ENCODE measurements at places on chromosomes 11 and 22.

DNA sequence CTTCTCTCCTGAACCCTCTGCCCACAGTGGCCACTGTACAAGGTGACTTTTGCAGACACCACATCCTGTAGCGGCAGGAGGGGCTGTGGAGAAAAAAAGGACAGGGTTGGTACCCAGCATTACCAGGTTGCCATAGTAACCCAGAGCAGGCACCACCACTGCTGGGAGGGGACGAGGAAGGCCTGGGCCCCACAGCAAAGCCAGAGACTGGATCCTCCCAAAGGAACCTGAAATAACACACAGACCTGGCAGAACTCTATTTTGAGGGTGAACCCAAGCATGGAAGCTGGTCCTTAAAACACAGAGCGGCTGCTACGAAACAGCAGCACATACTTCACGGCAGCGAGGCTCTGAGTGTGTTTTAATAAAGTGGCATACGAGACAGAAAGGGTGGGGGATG lies 380.6 kb downstream of the CTTN start:
- no peak for DNase-seq

GRCh38 chr11:90803831-90804230 lies 581.0 kb upstream of the CHORDC1 start:
- DNase-seq = no peak

GRCh38 chr22:24553597-24554312 lies 1.2 kb downstream of the GUCD1 start:
- no peak for DNase-seq

GRCh38 chr11:119489087-119489486 lies 66.1 kb upstream of the THY1 start:
- DNase-seq = no peak

DNA sequence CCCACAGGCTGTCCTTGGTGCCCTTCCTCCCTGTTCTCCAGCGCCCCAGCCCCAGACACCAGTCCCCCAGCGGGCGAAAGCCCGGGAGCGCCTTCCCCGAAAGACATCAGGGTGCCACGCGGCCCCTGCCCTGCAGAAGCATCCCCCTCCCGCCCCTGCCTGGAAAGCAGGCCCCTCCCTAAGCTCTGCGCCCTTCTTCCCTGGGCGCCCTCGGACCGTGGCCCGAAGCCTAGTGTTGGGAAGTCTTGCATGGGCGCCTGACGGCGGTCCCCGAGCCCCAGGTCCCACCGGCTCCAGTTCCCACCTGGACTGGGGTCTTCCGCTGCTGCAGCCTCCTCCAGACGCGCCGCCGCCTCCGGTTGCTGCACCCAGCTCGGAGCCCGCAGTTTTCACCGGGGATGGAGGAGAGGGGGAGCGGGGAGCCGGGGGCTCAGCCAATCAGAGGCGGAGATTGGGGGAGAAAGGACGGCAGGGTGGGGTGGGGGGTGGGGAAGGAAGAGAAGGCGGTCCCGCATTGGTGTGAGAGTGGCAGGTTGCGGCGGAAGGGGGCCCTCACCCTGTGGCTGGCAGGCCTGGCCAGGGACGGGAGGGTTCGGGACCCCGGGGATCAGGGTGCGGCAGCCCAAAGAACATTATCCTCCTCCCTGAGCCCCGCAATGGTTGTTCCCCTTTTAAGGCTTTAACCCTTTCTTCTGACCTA lies at the start of gene THY1:
TSS of gene THY1 (minus strand) at position 364 of the 700 bp plus-strand sequence. CDS start 2,267 bp downstream, outside the sequence.
- peak; percentile 98 for DNase-seq

DNA sequence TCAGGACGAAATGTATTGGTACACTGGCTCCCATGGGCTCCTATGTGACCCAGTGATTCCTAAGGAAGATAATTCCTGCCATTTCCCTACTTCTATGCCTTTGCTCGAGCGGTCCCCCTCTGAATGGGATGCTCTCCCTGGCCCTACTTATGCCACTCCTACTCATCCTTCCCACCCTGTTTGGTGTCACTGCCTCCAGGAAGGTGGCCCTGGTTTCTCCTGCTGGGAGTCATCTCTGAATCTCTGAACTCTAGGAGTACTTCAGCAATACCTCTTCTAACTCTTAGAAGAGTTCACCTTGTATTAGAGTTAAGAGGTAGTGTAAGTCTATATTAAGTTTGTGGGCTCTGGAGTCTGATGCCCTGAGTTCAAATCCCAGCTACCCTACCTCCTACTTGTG lies 35.5 kb upstream of the LRRC55 start:
- no peak for DNase-seq

DNA sequence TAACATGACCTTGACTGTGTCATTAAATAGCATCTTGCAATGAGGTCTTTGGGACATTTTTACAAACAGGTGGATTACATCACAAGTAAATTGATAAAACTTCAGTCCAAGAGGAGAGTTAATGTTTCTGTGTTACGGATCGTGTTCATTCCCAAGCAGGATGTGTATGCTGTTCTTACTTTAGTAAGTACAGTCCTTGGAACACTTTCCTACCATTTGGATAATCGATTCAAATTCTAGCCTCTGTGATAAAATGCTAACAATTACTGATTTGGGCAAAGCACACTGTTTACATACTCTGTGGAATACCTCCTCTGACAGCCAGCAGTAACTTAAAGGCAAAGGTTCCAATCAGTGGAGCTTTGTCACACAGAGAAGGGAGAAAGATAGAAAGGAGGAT lies 351.7 kb downstream of the FAT3 start:
- DNase-seq = no peak

DNA sequence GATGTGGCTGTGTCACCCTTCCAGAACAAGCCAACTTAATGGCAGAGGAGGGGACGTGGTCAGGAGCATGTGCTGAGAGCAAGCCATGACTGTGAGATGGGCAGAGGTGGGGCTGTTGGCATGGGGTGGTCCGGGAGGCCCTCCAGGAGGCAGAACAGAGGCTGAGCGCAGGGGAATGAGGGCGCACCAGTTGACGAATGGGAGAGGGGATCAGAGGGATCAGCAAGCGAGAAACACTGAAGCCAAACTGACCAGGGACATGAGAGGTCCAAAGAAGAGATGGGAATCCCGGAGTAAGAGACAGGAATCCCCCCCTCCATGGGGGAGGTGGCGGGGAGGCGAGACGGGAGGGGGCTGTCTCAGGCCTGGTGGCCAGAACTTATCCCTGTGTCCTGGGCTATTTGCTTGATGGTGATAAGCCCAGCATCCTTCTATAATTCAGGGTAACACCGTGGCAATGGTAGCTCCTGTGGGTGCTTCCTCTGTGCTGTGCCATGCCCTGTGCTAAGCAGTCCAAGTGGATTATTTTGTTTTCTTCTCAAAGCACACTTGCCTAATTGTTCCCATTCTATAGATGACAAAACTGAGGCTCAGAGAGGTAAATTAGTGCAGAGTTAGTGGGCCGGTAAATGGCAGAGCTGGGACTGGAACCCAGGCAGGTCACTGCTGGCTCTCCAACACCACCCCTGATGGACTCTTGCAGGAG lies 83.4 kb upstream of the SHISAL1 start:
- DNase-seq = peak; percentile 56

DNA sequence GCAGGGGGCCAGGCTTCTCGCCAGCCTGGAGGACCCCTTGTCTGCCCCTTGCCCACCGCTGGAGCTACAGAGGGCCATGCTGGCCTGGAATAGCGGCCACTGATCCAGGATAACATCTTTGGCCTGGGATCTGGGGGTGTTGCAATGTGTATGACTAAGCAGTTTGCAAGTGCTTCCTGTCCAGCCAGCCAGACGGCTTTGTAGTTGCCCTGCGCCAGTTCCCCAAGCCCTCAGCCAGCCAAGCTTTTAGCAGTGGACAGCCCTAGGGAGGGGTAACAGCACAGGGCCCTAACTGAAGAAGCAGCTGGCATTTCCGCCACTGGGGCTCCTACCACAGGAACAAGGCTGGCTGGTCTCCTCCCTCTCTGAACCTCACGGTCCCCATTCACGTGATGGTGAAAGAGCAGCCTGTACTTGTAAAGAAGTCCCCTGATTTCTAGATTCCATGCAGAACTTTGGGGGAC lies 32.1 kb downstream of the UQCR10 start:
- no peak for DNase-seq

GRCh38 chr11:128814856-128815705 lies 52.0 kb downstream of the KCNJ1 start:
- peak; percentile 86 for DNase-seq

DNA sequence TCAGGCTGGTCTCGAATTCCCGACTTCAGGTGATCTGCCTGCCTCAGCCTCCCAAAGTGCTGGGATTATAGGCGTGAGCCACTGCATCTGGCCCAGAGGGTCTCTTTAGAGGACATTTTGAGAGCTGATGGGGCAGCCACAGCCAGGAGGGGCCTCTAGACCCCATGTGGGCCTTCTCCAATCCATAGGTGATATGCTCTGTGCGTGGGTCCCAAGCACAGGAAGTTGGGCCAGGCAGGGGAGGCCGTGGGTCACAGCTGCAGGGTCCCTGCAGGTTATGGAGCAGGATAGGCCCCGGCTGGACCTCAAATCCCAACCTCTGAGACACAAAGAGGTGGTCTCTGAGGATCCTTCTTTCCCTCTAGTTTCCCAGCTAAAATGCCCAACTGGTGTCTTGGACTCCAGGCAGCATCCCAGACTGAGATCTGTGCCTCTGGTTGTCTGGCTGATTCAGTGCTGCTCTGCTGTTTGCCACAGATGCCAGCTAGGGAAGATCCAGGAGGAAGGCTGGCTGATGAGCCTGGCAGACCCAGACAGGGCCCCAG lies 1.5 kb downstream of the LRRC75B start:
- DNase-seq = no peak

DNA sequence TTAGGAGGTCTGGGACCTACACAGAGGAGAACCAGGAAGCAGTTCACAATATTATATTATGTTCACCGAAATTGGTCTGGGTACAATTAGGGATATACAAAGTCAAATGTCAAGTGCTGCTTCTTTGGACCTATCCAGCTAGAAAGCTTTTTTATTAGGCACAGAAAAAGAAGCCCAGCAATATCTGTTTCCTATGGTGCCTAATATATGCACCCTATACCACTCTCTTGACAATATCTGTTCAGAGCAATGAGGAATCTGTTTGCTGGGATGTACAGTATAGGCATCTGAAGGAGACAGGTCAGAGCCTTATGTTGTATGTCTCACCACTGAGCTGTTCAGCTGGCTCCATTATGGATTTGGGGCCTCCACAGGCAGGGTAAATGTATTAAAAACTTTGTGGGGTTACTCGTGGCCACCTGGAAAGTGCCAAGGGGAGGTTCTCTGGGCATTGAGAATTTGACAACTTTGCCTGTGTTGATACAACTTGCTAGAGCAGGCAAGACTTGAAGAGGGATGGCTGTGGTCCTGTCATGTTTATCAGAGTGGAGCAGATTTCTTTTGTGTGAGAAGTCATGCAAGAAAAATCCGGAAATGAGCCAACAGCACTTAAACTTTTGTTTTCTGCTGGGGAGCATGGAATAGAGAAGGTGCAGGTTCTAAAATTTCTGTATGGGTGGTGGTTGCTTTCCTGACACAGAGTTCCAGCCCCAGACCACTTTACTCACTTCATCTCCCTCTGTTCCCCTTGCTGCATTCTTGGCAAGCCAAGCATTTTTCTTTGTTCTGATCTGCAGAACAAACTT lies 10.1 kb downstream of the STIM1 start:
- no peak for DNase-seq

GRCh38 chr22:22717664-22718063 lies 73.2 kb downstream of the GGTLC2 start:
- DNase-seq = no peak

DNA sequence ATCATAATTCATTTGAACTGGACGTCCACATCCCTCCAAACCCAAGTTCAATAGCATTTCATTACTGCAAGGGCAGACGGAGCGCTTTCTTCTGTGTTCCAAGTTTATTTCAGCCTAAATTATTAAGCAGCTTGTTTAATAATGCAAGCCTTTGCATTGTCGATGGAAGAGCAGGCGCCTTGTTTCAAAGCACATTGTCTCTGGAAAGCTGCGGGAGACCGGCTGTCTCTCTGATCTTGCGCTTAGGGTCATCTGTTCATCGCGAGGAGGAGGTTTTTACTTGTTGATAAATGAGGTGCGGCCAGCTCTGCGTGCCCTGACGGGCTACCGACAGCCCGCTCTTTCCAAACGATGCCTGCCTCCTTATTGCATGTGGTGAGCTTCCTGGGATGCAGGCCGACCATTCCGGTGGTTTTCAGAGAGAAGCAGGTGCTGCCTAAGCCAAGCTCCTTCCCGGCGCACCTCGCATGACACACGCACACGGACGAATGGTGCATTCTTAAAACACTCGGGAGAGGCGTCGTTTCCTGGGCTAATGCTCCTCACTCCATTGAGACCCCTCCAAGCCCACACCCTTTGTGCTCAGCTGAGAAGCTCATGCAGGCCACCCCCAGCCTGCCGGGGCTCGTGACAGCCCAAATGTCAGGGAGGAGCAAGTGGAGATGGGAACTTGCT lies 456.9 kb downstream of the BRD1 start:
- DNase-seq = no peak

- no peak for DNase-seq
Observed at GRCh38 chr22:39181356-39181755, 28.9 kb upstream of the CBX7 start.

DNA sequence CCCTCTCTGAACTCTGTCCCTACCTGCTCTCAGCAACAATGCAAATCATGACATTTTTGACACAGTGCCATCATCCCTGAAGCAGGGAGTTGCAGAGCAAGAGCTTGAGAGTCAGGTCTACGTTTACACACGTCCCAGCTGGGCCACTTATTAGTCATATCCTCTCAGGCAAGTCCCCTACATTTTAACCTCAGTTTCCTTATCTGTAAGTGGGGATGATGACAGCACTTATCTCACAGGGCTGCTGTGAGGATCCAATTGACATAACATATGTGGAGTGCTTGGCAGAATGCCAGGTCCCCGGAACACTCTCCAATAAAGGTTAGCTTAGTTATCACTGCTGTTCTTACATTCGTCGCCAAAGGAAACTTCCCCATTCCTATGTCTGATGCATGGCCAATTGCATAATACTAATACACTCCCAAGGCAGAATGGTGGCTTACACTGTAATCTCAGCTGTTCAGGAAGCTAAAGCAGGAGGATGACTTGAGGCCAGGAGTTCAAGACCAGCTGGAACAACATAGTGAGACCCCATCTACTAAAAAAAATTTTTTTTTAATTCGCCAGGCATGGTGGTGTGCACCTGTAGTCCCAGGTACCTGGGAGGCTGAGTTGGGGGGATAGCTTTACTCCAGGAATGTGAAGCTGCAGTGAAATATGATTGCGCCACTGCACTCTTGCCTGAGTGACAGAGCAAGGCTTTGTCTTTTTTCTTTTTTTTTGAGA lies 16.6 kb downstream of the ASCC2 start:
- no peak for DNase-seq

GRCh38 chr11:132790971-132791370 lies 741.3 kb downstream of the OPCML start:
- DNase-seq = no peak

DNA sequence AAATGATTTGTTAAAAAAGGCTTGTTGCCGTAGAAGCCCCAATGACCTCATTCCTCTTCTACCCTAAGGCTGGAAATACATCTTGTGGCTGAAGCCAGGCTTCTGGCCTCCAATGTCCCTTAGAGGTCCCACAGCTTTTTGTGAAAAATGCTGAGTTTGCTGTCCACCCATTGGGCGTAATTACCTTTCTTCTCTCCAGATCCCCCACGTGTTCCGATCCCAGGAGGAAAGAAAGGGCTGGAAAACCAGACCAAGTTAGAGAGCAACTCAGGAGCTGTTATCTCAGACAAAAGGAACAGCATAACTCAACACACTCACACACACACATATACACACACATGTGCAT lies 154.2 kb downstream of the MIAT start:
- DNase-seq = no peak
